ENCODE measurements at places on chromosomes 4 and X.

GRCh38 chrX:150037041-150037440 lies 98.8 kb upstream of the EOLA2 start:
- no peak for DNase-seq

DNA sequence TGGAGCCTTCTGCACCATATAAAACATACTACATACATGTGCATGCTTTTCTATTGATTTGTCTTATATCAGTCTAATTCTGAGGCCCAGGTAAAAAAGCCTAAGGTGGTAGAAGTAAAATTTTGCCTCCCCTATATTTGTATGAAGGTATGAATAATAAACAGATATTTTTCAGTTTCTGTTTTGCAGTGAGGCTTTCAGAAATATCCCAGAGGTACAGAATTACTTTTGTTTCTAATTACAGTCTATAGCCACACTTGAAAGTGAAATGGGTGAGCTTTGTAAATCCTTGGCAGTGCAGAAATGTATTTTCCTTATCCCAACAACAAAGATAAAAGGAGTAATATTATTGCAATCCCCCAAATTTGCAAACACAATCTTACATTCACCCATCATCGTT lies 59.5 kb downstream of the DDX60 start:
- DNase-seq, result no peak

DNA sequence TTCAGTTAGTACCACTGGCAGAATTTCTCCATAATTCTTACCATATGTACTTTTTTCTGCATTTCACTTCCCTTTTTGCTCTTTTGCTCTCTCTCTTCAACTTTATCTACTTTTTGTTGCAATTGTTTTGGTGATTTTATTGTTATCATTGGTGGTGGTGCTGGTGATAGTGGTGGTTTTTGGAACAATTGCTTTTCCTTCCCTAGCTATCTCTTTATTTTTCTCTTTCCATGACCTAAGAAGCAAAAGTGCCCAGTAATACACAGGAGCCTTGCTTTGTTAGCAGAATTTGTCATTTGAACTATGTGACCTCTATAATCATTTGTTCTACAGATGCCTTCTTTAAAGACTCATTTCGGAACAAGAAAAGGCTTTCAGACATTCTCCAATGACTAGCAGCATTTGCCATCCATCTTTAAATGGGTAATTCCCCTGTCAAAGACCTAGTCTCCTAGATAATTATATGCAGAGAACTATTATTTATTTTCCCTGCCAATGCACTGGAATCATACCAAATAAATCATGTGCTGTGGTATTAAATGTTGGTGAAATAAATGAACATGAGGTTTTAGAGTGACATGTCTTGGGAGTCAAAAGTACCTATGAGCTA lies 154.5 kb downstream of the GASK1B start:
- DNase-seq, result no peak

GRCh38 chr4:1411436-1412375 lies 5.5 kb upstream of the NKX1-1 start:
- no peak for DNase-seq

- DNase-seq, result no peak
Measured at GRCh38 chr4:47721892-47722575, 115.8 kb downstream of the CORIN start.
